ENCODE measurements at places on chromosomes 5 and 9.

- DNase-seq, result no peak
Observed at GRCh38 chr9:89038382-89039103, 47.3 kb downstream of the S1PR3 start.

- DNase-seq, result no peak
Observed at GRCh38 chr9:69549310-69550202, 122.6 kb downstream of the APBA1 start.

- DNase-seq, result no peak
Observed at GRCh38 chr5:9544056-9544455, 1.8 kb downstream of the SEMA5A start.

DNA sequence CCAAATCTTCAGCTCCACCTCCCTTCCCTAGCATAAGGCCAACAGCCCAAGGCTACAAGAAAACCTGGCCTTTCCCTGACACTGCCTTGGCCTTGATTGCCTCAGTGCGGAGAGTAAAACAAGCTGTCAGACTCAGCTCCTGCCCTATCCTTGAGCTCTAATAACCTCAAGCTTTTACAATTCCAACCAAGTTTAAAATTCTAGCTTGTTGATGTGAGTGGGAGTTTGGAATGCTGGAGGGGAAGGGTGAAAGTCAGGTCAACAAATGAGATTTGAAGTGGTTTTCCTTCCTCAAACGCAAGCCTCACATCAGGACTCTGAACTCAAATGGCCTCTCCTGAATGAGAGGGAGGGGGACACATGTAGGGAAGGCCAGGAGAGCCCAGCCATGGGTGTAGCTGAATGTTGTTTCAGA, 197.0 kb upstream of the VLDLR start:
- no peak for DNase-seq

DNA sequence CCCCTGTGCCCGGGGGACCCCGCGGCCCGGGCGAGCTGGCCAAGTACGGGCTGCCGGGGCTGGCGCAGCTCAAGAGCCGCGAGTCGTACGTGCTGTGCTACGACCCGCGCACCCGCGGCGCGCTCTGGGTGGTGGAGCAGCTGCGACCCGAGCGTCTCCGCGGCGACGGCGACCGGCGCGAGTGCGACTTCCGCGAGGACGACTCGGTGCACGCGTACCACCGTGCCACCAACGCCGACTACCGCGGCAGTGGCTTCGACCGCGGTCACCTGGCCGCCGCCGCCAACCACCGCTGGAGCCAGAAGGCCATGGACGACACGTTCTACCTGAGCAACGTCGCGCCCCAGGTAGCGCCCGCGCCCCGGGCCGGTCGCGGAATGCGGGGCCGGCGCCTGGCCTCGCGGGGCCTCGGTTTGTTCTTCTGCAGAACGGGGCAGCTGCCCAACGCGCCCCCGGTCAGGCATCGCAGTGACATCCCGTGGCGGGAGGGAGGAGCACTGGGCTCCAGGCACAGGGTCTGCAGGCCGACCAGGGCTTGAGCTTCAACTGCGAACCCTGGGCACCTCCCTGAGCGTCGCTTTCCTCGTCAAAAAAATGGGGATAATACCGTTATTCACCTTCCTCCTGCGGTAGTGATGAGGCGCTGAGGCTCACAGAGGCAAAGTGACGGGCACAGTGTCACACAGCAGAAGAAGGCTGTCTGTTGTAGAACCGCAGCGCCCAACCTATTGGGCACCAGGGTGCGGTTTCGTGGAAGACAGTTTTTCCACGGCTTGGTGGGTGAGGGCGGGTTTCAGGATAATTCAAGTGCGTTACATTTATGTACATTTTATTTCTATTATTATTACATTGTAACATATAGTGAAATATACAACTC, 777 bp downstream of the ENDOG start:
- DNase-seq, result peak; percentile 15

DNA sequence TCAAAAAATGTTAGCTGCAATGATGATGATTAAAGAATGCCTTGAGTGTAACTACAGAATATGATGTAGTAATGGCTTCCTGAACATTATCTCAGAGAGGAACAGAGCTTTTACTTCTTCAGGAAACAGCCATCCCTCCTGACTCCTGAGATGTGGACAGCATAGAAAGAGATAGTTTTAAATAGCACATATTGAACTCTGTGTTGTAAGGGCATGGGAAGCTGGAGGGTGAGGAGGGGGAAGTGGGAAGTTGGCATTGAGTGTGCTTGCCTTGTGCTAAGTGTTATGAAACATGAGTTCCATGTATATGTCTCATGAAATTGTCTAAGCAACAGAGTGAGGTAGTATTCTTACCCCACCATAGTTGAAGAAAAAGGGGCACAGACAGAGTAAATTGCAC, 161.5 kb upstream of the SLC28A3 start:
- no peak for DNase-seq

- no peak for DNase-seq
Observed at GRCh38 chr5:119420169-119420568, 32.1 kb upstream of the HSD17B4 start.

DNA sequence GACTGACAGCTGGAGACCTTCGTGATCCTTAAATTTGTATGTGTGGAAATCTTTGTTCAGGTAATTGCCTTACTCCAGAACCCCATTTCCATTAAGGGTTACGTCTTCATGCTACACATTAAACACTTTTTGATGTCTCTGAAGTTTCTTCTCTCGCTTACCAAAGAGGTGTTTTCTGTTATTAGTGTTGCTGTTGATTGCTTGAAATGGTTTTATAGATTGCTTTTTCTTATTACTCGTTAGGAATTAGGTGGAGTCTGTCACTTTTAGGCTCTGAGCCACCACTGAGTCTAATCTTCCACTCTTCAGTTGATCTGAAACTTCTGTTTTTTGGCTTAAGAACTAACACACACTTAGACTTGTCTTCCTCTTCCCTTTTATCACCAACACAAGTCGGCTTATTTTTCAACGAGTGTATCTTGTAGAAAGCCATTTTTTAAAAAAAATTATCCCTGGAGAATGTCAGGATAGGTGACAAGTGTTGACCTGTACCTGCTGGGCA, 62.2 kb upstream of the PPARGC1B start:
- DNase-seq, result no peak

GRCh38 chr5:107672211-107673038, 1.7 kb upstream of the EFNA5 start:
- DNase-seq, result no peak

DNA sequence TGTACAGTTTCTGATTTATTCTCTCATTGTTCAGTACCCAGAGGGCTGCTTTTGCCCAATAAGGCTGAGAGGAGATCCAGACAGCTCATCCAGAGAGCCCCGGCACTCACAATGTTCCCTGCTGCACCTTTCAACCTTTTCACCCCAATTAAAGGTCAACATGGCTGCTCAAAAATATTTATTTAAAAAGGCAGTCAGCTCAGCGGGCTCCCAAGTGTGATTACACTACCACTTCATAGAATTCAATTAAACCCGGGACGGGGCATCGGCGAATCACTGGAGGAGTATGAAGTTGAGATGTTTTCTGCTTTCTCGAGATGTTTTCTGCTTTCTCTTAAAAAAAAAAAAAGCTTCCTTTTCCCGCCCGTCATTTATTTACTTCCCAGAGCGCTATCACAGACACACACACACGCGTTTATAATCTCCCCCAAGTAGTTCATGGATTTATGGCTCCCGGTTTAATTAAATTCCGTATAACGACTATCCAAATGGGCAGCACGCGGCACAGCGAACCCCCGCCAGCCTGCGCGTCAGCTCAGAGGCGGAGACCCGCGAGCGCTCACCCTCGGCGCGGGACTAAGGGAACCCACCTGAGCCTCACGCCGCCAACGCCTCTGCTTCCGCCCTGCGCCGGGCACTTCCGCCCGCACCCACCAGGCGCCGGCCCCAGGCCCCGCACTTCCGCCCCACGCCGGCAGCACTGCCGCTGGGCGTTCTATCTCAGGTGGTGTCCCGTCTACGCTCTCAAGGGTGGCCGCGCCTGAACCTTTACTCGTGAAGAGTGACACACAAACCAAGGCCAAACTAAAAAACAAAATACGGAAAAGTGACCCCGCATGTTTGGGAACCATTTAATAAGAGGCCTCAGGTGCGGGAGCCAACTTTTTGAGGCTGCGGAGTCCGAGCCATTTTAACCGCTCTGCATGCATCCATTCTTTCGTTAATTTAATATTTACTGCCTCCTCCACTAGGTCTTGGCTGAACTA, at the start of gene C5orf63:
TSS of gene C5orf63 (minus strand) at position 642 of the 986 bp plus-strand sequence. CDS start 14,507 bp downstream, outside the sequence.
- peak; percentile 38 for DNase-seq

GRCh38 chr9:126708178-126708577, 94.5 kb downstream of the LMX1B start:
- no peak for DNase-seq

DNA sequence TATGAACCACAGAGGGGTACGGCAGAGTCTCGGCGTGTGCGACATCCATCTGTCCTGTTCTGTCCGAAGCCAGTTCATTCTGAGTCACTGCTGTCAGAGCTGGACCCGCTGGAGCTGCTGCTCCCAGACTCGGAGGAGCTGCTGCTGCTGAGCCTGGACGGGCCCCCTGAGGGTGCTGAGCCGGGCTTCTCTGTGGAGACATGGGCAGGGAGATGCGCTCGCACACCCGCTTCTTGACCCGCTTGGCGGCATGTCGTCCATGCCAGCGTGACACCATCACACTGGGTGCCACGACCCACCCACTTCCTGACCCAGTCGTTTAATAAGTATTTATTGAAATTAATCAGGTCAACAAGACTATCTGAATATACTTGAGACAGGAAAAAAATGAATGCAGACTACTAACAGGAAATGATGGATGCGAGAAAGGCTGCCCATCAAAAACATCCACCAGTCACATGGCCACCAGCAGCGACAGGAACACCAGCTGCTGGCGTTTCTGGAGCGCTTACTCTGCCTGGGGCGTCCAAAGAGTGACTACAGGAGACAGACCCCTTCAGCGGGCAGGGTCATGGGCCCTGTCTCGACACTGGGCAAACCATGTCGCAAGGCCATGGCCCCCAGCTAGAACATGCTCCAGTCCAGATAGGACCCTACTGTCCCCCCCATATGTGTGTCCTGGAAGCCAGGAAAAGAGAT, 8.4 kb downstream of the BRD3OS start:
- no peak for DNase-seq

DNA sequence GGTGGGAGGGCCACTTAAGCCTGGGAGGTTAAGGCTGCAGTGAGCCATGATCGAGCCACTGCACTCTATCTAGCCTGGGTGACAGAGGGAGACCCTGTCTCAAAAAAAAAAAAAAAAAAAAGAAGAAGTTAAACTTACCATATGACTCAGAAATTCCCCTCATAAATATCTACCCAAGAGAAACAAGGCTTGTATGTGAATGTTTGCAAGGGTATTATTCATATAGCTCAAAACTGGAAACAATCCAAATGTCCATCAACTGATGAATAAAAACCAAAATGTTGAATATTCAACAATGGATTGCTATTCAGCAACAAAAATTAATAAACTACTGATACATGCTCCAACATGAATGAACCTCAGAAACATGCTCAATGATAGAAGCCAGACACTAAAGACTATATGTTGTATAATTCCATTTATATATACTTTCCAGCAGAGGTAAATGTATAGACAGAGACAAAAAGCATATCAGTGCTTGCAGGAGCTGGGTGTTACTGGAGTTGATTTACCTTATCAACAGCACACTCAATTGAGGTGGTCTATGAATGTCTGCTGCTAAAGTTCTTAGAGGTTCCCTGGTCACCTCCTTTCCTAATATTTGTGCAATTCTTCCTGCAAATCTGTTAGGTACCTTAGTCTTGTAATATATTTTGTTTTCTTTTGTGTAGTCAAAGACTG, 5.3 kb upstream of the SREK1 start:
- DNase-seq, result no peak

DNA sequence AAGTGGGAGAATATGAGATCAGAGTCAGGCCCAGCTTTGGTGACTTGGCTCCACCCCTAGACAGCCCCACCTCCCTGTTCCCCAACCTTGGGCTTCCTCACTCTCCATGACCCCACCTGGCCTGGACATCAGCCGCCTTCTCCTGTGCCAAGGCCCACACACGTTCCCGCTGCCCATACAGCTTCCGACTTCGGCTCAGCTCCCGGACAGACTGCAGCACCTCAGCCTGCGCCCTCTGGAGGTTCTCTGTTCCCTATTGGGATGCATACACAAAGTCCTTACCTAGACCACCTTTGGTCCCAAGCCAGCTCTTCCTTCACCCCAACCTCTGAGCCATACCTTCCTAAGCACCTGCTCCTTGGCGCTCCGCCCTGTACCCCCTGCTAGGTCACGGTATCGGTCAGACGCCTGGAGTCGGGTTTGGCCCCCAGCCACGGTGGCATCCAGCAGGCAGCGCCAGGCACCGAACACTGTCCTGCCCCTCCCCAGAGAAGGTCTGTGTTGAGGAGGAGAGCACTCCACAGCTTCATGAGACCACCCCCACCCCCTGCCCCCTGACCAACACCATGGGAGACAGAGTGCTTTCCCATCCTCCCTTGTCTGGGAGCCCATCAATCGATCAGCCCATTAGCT, 2.0 kb downstream of the FCHSD1 start:
- no peak for DNase-seq

DNA sequence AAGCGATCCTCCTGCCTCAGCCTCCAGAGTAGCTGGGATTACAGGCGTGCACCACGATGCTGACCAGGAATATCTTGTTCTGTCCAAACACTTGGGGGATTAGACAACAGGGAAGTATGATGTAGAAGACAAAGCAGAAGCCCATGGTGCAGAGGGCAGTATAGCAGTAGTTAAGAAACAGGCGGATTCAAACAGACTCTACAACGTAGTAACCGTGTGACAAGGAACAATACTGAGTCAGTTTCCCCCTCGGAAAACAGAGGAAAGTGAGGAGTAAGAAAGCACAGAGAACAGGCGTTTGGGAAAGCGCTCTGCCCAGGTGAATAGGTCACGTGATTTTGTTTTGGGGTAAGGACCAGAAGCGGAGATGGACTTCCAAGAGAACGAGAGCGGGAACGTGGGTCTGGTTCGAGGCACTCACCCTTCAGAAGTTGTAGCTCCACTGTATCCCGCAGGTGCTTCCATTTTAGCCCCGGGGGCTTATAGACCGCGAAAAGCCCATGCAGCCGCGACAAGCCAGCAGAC, 306 bp downstream of the TRUB2 start:
- no peak for DNase-seq

- DNase-seq, result no peak
Observed at GRCh38 chr9:94971378-94972131, 245.1 kb downstream of the AOPEP start.

DNA sequence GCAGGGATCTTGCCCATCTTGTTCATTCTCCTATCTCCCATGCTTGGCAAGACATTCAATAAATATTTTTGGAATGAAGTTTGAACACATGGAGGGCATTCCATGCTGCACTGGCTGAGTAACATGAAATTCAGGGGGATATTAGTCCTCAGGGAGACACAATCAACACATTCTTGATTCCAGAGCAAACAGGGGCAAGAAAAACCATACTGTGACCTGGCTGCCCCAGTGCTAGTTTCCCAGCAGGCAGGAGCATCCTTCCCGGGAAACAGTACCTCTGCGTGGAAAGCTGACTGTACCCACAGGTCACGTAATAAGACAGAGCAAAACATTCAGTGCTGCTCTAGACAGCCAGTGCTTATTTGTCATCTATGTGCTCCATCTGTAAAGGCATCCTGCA, 66.3 kb upstream of the SPOCK1 start:
- DNase-seq, result no peak

Data from activated T-cell treated with anti-CD3 and anti-CD28 coated beads for 4 hours (primary cell).